ENCODE measurements at places on chromosomes 6 and 20.

- peak; percentile 54 for DNase-seq
Observed at GRCh38 chr6:150006961-150007464, 18.3 kb downstream of the RAET1L start.

- no peak for DNase-seq
Observed at GRCh38 chr20:5078399-5078958, 41.3 kb downstream of the PCNA start.

- DNase-seq = no peak
Observed at GRCh38 chr6:9942131-9942530, 472.7 kb downstream of the TFAP2A start.

GRCh38 chr20:15616626-15617025 lies 956.6 kb downstream of the KIF16B start:
- DNase-seq = no peak

- DNase-seq = no peak
Observed at GRCh38 chr6:84260926-84261325, 33.5 kb upstream of the CEP162 start.

- DNase-seq = no peak
Observed at GRCh38 chr6:17923401-17923863, 64.0 kb downstream of the KIF13A start.

DNA sequence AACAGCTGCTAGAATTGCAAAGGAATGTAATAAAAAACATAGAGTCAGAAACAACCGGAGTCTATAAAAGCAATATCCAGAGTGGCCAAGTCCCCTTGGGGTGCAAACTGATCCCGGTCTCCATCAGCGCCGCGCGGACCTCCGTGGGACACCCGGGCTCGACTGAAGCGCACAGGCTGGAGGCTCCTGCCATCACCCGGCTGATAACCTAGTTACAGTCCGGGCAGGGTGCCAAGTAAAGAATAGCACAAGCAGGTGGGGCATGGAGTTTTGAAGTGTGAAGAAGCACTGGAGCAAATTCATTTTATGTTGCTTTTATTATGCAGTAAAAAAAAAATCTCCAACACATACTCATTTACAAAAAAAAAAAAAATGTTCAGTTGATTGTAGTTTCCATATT lies 205.1 kb upstream of the GMDS start:
- no peak for DNase-seq

GRCh38 chr20:59087829-59088433 lies 45.3 kb upstream of the PRELID3B start:
- peak; percentile 81 for DNase-seq

- DNase-seq = no peak
Observed at GRCh38 chr20:10954137-10954840, 280.5 kb upstream of the JAG1 start.

- DNase-seq = no peak
Observed at GRCh38 chr6:154276810-154277628, 79.6 kb downstream of the IPCEF1 start.

DNA sequence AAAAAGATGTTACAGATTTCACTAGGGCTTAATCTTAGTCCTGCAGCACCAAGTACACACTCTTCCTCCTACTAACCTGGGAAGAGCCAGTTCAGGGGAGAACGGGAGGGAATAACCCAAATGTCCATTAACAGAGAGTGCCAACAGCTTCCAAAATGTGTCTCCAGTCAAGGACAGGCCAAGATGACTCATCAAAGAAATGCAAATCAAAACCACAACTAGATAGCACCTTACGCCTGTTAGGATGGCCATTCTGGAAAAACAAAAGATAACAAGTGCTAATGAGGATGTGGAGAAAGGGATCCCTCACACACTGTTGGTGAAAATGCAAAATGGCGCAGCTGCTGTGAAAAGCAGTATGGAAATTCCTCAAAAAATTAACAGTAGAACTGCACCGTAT lies 3.8 kb upstream of the MAS1L start:
- DNase-seq = no peak

DNA sequence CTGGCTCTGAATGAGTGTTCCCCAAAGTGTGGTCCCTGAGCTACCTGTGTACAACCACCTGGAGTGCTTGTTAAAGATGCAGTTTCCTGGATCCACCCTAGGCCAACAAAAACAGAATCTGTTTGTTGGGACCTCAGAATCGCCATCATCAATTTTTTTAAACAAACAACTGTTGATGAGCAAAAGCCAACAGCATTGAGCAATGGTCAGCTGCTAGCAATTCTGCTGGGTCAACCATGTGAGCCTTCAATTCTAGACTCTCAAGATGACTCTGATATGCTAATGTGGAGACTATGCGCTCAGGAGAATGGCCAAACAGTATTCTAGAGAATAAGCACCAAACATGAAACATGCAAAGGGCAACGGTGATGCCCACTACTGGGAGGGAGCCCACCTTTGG lies 64.4 kb upstream of the IYD start:
- DNase-seq = no peak

DNA sequence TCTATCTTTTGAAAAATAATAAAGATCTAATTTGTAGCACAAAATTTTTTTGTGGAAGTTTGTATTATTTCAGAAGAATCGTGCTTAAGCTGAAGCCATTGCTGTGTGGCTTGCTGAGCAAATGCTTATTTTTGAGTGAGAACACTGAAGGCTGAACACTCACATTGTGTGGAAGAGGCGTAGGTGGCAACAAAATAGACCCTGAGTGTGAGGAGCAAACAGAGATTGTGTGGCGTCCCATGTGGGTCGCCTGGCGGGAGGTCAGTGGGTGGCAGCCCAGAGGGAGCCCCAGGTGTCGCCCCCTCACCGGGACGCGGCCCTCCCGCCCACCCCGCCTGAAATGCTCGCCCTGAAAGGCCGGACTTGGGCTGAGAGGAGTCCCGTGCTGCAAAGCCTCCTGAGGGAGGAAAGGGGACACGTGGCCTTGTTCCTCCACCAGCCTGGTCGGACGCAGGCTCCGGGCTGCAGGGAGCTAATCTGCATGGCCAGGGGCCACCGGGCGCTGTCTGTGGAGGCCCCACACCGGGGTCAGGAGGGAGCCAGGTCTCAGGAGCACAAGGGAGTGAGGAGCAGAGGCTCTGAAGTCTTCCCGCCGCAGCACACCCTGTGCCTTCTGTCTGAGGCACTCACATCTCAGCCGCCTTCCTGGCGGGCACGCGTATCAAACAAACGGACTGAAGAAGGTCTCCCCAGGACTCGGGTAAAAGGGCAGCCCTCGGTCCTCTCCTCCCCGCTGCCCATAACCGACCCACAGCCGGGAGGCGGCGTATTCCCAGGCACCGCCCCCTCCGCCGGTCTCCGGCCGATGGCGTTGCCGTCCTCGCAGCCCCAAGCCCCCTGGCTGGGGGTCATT lies 15.9 kb downstream of the DDO start:
- no peak for DNase-seq

- no peak for DNase-seq
Observed at GRCh38 chr20:53136473-53136872, 164.3 kb downstream of the TSHZ2 start.

- no peak for DNase-seq
Observed at GRCh38 chr20:6295127-6295866, 172.5 kb upstream of the FERMT1 start.

GRCh38 chr6:7050872-7051779 lies 56.6 kb upstream of the RREB1 start:
- DNase-seq = no peak

- no peak for DNase-seq
Observed at GRCh38 chr6:160077024-160077423, 44.6 kb upstream of the SLC22A1 start.
